ENCODE measurements at places on chromosomes 16 and 17. TPM values are rescaled to one million over a fixed set of nuclear protein-coding genes. Genes with fewer than 3 reads are reported as not detected.

DNA sequence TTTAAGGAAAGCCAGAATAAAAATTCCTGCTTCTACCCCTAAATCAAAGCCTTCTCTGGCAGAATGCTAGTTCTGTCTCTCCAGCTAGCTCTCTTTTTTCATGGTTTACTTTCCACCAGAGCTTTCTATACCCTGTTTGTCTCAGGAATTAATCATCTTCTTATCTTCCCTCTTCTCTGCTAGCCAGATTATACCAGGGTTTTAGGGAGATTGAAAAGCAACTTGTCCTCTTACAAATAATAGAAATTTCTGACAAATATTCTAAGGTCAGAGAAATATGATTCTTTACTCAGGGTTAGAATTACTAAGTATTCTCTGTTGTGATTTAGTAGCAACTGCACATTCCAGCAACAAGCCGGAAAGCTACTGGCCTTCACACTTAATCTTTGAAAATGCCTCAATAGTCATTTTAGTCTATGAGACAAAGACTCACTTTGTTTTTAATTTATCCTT lies 166.4 kb downstream of the TANC2 start:
- DNase-seq, result no peak

GRCh38 chr17:9266697-9267117 lies 245.4 kb downstream of the NTN1 start:
- DNase-seq, result no peak

- DNase-seq, result no peak
These were observed 89.7 kb downstream of the NPIPB11 start for GRCh38 chr16:29316761-29317183.

DNA sequence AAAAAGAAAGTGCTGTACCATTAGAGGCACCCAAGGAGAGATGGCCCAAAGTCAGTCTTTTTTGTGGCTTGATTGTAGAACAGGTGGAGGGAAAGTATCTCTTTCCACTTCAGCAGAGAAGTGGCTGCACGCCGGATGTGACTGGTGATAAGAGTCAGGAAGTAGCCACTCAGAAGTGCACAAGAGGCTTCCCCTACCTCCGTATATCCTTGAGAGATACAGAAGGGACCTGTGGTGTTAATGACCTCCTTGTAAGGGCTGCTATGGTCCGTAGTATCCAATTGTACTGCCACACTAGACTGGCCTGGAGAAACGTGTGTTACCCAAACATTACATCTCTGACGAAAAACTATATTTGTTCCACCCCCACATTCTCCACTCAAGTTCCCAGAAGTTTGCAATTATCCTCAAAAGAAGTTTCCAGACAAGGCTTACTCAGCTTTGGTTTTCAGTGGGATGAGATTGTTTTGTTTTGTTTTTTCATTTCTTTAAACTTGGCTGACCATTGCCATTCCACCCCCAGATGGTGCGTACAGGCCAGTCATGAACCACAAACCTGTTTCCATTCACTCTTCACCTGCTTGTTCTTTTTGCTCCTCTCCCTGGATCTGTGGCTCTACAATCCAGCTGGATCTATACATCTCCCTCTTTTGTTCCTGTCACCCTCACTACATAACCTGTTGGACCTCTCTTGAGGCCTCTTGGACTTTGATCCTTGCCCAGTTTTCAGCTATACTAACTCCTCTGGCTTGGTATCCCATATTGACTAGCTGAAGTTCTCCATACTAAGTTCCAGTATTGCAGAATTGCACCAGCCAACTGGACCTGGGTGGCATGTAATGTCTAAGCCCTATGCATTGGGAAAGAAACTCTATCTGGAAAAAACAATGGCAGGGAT lies 20.7 kb upstream of the MED13 start:
- no peak for DNase-seq

DNA sequence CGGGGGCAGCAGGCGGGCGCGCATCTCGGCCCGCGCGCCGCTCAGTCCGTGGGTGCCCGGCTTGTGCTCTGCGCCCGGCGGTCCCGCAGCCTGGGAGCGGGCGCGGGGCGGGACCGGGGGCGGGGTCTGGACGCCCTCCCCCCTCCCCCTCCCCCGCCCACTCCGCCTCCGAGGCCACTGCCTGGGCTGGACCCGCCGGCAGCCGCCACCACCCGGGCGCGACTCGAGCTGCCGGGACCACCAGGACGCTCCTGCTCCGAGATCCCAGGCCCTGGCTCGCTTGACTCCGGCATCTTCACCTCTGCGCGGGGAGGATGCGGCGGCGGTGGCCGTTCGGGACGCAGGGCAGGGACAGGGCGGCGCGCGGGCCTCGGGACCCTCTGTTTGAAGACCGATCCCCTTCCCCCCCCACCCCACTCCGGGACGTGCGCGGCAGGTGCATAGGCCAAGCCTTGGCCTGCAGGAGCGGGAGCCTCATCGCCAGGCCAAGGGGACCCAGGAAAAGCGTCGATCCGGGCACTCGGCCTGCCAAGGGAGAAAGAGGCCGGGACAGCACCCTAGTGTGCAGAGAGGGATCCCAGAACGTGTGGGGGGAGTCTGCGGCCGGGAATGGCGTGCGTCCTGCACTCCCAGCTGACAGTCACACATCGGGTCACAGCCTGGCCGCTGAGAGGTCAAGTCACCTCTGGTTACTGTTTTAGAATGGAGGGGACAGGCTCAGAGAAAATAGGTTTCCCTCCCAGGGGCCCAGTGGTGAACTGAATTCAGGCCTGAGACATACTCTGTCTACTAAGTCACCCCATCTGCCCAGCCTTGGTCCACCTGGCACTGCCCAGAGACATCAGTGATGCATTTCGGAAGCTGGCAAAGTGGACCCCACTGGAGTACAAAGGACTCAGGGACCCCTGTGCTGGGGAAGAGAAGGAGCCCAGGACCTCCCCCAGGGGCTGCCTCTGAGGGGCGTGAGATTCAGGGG lies at the start of gene HS3ST6:
Gene HS3ST6, minus strand, starts transcription at position 65 of the 976 bp plus-strand sequence. CDS start 92 bp downstream, outside the sequence.
- DNase-seq, result no peak

GRCh38 chr17:1294157-1294717 lies 14.8 kb downstream of the TRARG1 start:
- DNase-seq, result no peak

- no peak for DNase-seq
These were observed 56.5 kb upstream of the ZNF750 start for GRCh38 chr17:82896071-82897000.

GRCh38 chr16:30983289-30983889 lies 1.6 kb upstream of the HSD3B7 start:
- no peak for DNase-seq

GRCh38 chr17:62712171-62712581 lies 84.7 kb downstream of the MRC2 start:
- DNase-seq, result no peak

DNA sequence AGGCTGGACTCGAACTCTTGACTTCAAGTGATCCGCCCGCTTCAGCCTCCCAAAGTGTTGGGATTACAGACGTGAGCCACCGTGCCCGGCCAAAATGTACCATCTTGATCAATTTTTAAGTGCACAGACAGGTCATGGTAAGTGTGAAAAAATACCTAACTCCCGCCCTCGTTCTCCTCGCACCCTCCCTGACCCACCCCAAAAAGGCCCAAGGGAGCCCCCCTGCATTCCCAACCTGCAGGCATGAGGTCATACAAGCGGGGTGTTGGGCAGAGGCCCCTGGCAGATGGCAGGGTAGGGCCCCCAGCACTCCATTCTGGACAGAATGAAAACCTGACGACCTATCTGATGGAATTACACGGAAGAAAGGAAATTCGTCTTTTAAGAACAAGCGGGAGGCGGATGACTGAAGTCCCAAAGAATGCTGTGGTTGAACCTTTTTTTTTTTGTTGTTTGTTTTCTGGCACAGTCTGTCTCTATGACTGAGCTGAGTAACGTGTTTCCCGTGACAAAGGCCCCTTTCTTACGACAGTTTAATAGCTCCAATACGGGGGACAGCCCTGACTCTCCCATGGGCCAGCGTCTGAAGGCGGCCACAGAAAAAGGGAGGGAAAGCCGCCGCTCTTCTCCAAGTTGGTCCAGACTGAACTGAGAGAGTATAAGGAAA lies 376.4 kb downstream of the SLC39A11 start:
- peak; percentile 97 for DNase-seq

DNA sequence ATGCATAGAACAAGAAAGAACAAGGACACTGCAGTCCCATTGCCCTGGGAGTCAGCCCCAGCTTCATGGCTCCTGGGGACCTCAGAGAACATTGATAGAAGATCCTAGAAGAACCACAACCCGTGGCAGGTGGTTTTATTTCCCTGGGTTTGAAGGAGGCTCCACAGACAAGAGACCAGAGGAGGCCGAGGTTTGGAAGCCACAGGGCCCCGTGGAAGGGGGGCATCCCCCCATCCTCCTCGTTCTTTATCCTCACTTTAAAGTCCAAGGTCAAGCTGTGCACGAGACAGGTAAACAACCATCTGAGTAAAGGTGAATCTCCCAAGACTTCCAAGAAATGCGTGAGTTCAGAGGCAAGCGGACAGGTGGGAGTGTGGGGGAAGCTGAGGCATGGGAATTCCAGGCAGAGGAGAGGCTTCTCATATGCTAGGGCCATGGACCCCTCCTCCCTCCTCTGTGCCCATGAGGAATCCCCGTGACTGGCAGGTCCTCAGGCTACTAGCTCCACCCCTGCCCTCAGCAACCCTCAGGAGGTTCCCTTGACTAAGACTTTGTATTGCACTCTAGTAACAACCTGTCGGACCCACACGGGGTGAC lies 849 bp upstream of the SULT1A1 start:
- DNase-seq, result no peak

- no peak for DNase-seq
These were observed 46.4 kb upstream of the ZFHX3 start for GRCh38 chr16:73094371-73094770.

GRCh38 chr16:14303182-14303618 lies 232.1 kb downstream of the MRTFB start:
- no peak for DNase-seq

- peak; percentile 25 for DNase-seq
These were observed at the start of gene ABHD15 for GRCh38 chr17:29566473-29567303. TSS of gene ABHD15 (minus strand) at chr17:29567037. CDS start at chr17:29566966, 71 bp downstream.

- DNase-seq, result no peak
These were observed 127.9 kb downstream of the AXIN2 start for GRCh38 chr17:65433592-65433991.

AP2B1 gene
- total RNA-seq, result 57.2 TPM

PSMC3IP gene
- 11.9 TPM for total RNA-seq

SPECC1 gene
- total RNA-seq, result 41.9 TPM

PLCG2 gene
- total RNA-seq, result 3.2 TPM

CFAP52 gene
- not detected for total RNA-seq

AATF gene
- 45.1 TPM for total RNA-seq

SLC38A8 gene
- total RNA-seq, result not detected

TNRC6C gene
- 2.6 TPM for total RNA-seq

SULT1A4 gene
- 2.5 TPM for total RNA-seq

LDHD gene
- total RNA-seq, result 0.10 TPM
